CD4-positive, alpha-beta T cell (primary cell): ENCODE measurements at places on chromosomes 3 and 15. TPM values are rescaled to one million over a fixed set of nuclear protein-coding genes. Genes with fewer than 3 reads are reported as not detected.

- no peaks in the 10 kb centered on the region for H3K36me3 ChIP-seq
- H3K27me3 ChIP-seq = no peaks in the 10 kb centered on the region
- no peak overlapping the region for H3K27ac ChIP-seq
- no peak for DNase-seq
These were observed 2.3 kb downstream of the OXSR1 start for GRCh38 chr3:38167591-38167990.

GRCh38 chr15:23566651-23567050 is 1.2 kb downstream of the MKRN3 start:
- H3K27ac ChIP-seq = no peak overlapping the region
- no peaks in the 10 kb centered on the region for H3K27me3 ChIP-seq
- peaks cover 5% of the 10 kb centered on the region for H3K4me1 ChIP-seq
- no peaks in the 10 kb centered on the region for H3K36me3 ChIP-seq
- H3K4me3 ChIP-seq = peak overlapping the region; percentile 57

- no peaks in the 10 kb centered on the region for H3K36me3 ChIP-seq
- H3K27me3 ChIP-seq = no peaks in the 10 kb centered on the region
- no peak for DNase-seq
- H3K27ac ChIP-seq = no peak overlapping the region
- no peaks in the 10 kb centered on the region for H3K4me1 ChIP-seq
- H3K4me3 ChIP-seq = no peak overlapping the region
These were observed 47.3 kb downstream of the AMOTL2 start for GRCh38 chr3:134326760-134327593.

DNA sequence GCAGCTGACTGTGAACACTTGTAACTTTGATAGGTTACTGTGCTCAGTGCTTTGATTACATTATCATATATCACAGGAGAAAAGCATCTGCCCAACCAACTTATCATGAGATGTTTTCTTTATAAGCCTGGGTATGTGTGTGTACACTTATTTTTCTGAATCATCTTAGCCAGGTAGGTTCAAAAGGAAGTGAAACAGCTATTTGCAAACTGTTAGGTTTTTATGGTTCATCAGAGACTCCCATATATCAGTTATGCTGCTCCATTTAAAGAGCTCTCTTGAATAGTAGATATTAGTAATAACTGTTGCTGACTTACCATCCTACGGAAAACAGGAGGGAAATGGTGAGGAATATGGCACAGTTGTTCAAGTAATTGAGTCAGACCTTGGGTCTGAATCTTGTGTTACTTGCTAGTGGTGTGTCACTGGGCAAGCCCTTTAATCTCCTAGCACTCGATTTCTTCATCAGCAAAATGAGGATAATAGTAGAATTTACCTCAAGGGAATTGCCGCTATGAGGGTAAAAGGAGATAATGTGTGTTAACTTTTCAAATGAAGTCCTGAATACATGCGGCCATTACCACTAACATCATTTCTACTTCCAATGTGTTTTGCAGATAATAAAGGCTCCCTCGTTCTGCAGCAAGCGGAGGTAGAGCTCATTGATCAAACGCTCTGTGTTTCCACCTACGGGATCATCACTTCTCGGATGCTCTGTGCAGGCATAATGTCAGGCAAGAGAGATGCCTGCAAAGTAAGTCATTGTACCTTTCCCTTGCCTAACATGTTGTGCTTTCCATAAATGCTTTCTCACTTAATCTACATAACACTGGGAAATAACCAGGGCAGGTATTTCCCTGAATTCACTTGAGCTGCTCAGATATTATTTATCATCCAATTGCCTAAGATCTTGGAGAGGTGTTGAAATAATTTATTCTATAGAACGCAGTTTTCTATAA is 7.8 kb upstream of the C3orf52 start:
- H3K27ac ChIP-seq = no peak overlapping the region
- DNase-seq = no peak
- no peaks in the 10 kb centered on the region for H3K36me3 ChIP-seq
- peaks cover 11% of the 10 kb centered on the region for H3K4me1 ChIP-seq
- no peak overlapping the region for H3K4me3 ChIP-seq

- no peak for DNase-seq
- H3K4me1 ChIP-seq = peaks cover 2% of the 10 kb centered on the region
- no peaks in the 10 kb centered on the region for H3K36me3 ChIP-seq
- no peak overlapping the region for H3K27ac ChIP-seq
These were observed 147.9 kb downstream of the OR4M2 start for GRCh38 chr15:22228101-22228762.

- H3K36me3 ChIP-seq = peaks cover 84% of the 10 kb centered on the region
- no peak overlapping the region for H3K4me3 ChIP-seq
These were observed 14.5 kb downstream of the RIOX2 start for GRCh38 chr3:97957617-97958311.

GRCh38 chr3:32910954-32911353 is 40.5 kb upstream of the CCR4 start:
- DNase-seq = no peak
- no peaks in the 10 kb centered on the region for H3K27me3 ChIP-seq
- H3K27ac ChIP-seq = no peak overlapping the region
- no peak overlapping the region for H3K4me3 ChIP-seq
- H3K36me3 ChIP-seq = no peaks in the 10 kb centered on the region
- H3K4me1 ChIP-seq = peaks cover 11% of the 10 kb centered on the region

GRCh38 chr15:62745621-62746225 is 296.8 kb upstream of the TPM1 start:
- peaks cover 4% of the 10 kb centered on the region for H3K4me1 ChIP-seq
- H3K27me3 ChIP-seq = peaks cover 4% of the 10 kb centered on the region
- H3K27ac ChIP-seq = no peak overlapping the region
- H3K4me3 ChIP-seq = no peak overlapping the region

DNA sequence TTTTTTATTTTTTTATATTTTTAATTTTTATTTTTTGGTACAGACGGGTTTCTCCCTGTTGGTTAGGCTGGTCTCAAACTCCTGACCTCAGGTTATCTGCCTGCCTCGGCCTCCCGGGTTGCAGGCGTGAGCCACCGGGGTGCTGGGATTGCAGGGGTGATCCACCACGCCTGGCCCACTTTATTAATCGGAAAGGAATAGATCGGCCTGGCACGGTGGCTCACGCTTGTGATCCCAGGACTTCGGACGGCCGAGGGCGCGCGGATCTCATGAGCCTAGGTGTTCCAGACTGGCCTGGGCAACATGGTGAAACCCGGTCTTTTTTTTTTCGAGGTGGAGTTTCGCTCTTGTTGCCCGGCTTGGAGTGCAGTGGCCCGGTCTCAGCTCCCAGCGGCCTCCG is 26.5 kb upstream of the TUBGCP5 start:
- no peak overlapping the region for H3K4me3 ChIP-seq
- DNase-seq = no peak
- no peaks in the 10 kb centered on the region for H3K4me1 ChIP-seq
- no peaks in the 10 kb centered on the region for H3K36me3 ChIP-seq
- H3K27me3 ChIP-seq = no peaks in the 10 kb centered on the region

DNA sequence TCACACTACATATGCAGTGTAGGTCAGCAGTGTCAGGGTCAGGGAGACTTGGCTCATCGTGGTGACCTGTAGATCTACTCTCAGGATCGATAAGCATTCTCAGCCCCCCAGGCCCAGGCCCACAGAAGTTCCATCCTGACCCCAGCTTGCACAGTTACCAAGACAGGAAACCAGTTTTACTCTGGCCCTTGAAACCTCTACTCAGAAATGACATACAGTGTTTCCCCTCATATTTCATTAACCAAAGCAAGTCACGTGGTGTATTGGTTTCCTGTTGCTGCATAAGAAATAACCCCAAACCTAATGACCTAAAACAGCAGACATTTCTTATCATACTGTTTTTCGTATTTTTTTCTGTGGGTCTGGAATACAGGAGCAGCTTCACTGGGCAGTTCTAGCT is 242.2 kb downstream of the SLCO3A1 start:
- H3K4me3 ChIP-seq = no peak overlapping the region
- DNase-seq = no peak
- peak overlapping the region; percentile 9 for H3K27ac ChIP-seq
- H3K4me1 ChIP-seq = peaks cover 49% of the 10 kb centered on the region
- H3K27me3 ChIP-seq = no peaks in the 10 kb centered on the region

DNA sequence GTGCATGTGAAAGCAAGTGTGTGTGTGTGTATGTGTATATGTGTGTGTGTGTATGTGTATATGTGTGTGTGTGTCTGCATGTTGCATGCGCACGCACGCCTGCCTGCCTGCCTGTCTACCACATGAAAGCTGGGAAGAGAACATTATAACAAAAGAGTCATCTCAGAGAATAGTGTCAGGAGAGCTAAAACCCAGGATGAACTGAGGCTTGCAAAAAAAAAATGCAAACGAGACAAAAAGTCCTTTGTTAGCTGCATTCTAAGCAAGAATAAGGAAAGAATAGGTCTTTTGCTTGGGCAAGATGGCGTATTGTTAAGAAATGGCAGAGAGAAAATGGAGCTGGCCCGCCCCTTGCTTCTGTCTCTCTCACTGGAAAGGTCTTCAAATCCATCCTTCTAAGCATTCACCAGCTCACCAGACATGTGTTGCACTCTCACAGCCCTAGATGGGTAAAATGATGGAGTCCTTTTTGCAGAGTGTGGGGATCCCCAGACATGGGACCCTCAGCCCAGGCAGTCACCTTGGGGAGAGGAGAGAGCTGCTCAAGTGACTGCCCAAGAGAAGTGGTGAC is 16.4 kb downstream of the WNT7A start:
- peaks cover 2% of the 10 kb centered on the region for H3K27me3 ChIP-seq
- peaks cover 16% of the 10 kb centered on the region for H3K36me3 ChIP-seq
- H3K27ac ChIP-seq = no peak overlapping the region
- no peak overlapping the region for H3K4me3 ChIP-seq
- no peak for DNase-seq

DNA sequence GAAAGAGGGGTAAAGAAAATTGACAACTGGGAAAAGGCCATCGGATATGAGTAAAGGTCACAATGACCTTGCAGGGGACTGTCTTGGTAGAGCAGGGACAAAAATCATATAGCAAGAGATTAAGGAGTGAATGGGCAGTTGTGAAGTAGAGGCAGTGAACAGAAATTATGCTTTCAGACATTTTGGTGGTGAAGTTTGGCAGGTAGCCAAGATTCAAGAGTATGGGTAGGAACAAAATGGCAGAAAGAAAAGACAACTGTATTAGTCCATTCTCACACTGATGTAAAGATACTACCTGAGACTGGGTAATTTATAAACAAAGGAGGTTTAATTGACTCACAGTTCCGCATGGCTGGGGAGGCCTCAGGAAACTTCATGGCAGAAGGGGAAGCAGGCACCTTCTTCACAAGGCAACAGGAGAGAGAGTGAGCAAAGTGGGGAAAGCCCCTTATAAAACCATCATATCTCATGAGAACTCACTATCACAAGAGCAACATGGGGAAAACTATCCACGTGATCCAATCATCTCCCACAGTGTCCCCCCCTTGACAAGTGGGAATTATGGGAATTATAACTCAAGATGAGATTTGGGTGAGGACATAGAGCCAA is 84.0 kb downstream of the CGNL1 start:
- no peaks in the 10 kb centered on the region for H3K36me3 ChIP-seq
- no peak overlapping the region for H3K27ac ChIP-seq
- no peaks in the 10 kb centered on the region for H3K4me1 ChIP-seq
- DNase-seq = no peak

The LRRC57 gene
- total RNA-seq = 29.6 TPM

The RGMA gene
- not detected for total RNA-seq

The STARD9 gene
- total RNA-seq = 2.8 TPM

The ANKRD63 gene
- total RNA-seq = not detected
